Activated gamma-delta T cell treated with anti-CD3 and anti-CD28 coated beads, Interleukin-2, amount 50 U/mL, for 16 hours (primary cell): ENCODE measurements at places on chromosomes 3 and 15.

GRCh38 chr3:189056646-189057335, 115.0 kb upstream of the TPRG1 start:
- no peak for DNase-seq

DNA sequence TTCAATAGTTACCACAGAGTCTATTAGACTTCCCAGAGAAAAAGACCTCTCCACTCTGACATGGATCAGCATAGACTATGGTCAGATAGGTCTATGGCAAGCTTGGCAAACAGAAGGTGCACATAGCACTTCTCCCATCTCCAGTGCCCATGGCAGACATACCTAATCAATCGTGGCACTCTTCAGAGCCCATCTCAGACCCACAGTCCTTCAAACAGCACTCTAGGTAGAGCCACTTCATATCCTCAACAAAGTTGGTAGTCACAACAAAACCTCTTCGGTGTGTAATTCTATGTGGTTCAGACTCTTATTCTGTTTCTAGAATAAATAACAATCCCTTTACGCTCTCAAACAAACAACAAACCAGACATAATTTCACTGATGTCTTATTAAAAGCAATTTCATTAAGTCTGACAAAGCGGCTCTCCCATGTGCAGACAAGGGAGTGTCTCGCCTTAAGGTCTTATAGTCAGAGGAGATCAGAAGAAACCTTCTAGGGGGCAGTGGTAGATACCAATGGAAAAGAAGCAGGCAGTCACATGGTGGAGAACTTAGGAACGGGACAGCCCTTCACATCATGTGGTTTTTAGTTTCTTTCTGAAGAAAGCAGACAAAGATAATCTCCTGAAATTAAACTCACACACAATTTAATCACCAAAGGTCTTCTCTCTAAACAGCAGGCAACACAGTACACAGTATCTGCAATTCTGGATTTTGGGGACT, 483.4 kb downstream of the FOXP1 start:
- no peak for DNase-seq

GRCh38 chr3:133954717-133955360, 59.2 kb upstream of the RAB6B start:
- DNase-seq: no peak

DNA sequence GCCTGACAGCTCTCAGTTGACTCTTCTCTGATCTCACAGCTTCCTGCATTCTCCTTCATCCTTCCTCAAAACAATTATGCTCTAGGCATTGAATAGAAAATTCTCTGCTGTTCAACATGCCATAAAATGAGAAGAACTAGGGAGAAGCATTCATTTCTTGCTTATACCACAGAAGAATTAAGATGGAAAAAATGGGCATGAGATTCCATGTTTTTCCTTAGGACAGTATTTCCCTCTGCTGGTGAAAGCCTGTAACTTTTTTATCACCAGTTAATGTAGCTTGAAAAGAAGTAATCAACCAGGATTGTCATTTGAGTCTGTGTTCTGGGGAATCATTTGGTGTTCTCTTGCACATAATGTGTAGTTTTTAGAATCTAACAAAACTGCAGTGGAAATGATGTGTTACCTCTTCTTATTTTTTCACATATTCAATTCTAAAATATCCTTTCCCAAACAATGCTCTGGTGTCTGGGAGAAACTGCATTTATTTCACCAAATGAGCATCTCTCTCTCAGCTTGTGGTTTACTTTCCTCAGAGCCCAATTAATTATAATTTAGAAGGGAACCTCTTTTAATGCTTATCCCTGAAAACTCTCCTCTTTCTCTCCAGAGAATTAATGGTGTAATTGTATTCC, 92.8 kb upstream of the DCBLD2 start:
- DNase-seq: no peak

GRCh38 chr3:80733522-80734176, 965.9 kb upstream of the ROBO1 start:
- DNase-seq: no peak

GRCh38 chr3:157532529-157533297, 29.5 kb upstream of the VEPH1 start:
- DNase-seq: no peak

DNA sequence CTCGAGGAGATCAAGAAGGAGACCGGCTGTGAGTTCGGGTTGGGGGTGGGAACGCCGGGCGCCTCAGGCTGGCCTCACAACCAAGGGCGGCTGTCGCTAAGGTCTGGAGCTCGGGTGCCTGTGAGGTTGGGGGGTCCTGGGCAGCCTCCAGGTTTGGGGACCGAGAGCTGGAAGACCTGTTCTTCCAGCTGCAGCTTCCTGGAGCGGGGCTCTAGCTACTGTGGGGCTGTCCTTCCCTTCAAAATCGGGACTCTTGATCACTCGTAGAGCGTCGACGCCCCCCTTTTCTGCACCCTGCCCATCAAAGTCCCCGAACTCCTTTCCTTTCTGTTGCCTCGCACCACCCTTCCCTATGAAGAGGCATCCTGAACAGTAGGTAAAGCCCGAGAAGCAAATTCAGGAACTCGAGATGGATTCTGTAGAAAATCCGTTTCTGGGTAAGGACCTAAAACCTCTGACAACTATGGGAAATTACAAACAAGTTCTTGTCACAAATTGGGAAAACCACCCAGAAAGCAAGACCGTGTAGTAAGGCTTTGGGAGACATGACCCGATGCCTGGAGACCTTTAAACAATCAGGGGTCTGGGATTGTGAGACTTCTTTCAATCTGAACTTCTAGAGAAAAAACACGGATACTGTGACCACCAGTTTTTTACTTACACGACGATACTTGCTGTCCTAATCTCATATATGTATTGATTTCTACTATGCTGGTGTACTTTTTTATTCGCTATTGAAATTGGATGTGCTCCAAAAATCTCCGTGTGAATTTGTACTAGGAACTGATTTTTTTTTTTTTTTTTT, 556 bp downstream of the CHP1 start:
- no peak for DNase-seq

- no peak for DNase-seq
Measured at GRCh38 chr3:130950124-130950523, 56.2 kb downstream of the ATP2C1 start.

DNA sequence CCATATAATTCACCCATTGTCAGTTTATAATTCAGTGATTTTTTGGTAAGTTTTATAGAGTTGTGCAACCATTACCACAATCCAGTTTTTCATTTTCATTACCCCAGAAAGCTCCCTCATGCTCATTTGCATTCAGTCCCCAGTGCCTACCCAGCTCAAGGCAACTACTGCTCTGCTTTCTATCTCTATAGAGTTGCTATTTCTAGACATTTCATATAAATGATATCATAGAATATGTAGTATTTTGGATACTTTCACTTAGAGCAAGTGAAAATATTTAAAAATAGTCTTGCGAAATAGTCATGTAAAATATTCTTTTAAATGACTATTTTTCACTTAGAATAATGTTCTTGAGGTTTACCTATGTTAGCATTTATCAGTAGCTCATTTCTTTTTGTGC, 42.1 kb downstream of the ZNF654 start:
- no peak for DNase-seq

GRCh38 chr3:43273416-43273815, 12.9 kb upstream of the SNRK start:
- DNase-seq: no peak

- DNase-seq: no peak
Measured at GRCh38 chr3:129323651-129324294, 45.1 kb downstream of the HMCES start.

DNA sequence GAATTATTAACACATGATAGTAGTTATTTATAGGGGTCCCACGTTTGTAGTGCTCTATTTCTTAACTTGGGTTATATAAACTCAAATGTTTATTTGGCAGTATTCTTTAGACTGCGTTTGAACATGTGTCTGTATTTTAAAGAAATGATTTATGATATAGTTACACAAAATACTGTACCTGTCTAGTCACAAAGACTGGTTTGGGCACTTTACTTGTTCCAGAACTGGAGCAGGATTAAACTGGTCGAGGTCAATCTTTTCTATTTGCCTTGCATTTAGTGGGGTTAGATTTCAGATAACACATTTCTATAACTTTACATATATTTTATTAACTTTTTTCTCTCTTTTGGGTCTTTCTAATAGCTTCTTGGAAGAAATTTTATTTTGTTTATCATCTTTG, 39.5 kb downstream of the HACD3 start:
- DNase-seq: no peak

GRCh38 chr3:194396859-194397756, 2.0 kb downstream of the GP5 start:
- no peak for DNase-seq

DNA sequence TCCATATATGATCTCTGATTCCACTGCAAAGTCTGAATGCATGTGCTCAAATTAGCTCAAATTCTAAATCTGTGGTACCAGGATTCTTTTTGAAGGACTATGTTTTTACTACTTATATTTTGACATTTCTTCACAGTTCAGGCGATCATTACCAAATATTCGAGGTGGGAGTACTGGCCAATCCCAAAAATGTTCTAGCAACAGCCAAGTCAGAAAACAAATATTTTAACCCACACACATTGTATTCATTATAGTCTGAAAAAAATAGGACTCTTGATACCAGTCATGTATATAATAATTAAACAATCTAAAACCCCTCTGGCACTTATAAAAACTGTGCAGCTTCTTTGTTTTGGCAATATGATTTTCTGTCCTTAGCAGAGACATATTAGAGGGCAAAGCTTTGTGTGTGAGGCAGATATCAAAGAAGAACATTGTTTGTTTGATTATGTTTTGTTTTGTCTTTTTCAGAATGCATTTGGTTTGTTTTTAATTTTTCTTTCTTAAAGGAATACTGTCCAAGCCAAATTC, 37.4 kb downstream of the FGF7 start:
- no peak for DNase-seq

DNA sequence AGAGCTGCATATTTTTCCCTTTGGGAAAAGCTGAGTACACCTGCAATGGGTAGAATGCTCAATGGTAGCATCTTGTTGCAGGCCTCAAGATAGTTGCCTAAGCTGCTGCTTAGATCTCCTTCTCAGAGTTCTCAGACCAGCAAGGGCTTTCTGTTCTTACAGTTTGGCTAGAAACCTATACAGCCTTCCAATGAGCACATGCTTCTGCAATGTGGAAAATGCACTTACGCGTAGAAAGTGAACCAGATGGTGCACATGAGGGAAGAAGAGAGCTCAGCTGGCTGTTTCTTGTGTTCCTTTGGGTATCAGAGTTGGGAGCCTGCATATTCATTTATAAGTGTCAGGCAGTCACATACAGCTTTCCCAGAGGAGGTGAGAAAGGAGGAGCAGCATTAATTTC, 136.4 kb downstream of the B3GALNT1 start:
- no peak for DNase-seq

DNA sequence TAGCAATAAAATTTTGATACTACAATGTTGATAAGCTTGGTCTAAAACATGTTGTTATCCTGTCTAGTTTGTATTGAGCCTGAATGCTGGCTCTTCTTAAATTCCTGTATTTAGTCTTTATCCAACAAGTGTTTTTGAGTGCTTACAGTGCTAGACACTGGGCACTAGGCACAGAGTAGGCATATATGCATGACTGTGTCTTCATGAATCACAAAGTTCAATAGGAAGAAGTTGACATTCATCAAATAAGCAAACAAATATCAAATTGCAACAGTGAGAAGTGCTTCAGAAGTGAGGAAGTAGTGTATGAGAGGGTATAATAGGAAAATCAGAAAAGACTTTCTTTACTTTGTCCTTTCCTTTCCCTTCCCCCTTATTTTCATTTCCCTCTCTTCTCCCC, 6.8 kb downstream of the CD96 start:
- DNase-seq: no peak

DNA sequence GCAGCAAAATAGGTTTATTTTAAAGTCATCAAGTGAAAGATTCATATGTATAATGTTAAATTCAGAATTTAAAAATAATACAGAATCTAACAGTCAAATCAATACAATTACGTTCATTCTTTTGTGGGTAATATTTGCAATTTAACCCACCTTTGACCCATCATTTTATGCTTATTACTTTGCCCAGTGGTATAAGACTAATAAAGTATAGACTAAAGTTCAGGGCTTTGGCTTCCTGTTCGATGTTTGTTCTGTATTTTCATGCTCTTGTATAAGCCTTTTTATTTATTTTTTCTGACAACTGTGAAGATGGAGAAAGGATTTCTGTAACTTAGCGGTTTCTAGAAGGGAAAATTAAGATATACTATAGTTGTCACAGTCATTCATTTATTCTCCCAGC, 44.3 kb upstream of the EIF3J start:
- no peak for DNase-seq

- no peak for DNase-seq
Measured at GRCh38 chr15:78007964-78008886, 69.3 kb downstream of the TBC1D2B start.

- DNase-seq: peak; percentile 49
Measured at GRCh38 chr3:71444028-71444860, 139.3 kb downstream of the FOXP1 start.

GRCh38 chr3:64878362-64878761, 190.6 kb upstream of the ADAMTS9 start:
- DNase-seq: no peak

GRCh38 chr3:12982619-12983101, 90.6 kb downstream of the IQSEC1 start:
- DNase-seq: no peak

GRCh38 chr3:18791182-18791581, 357.1 kb upstream of the KCNH8 start:
- DNase-seq: no peak

GRCh38 chr3:197088370-197088769, 58.8 kb upstream of the MELTF start:
- DNase-seq: no peak

- DNase-seq: no peak
Measured at GRCh38 chr3:154137036-154137435, 15.8 kb downstream of the ARHGEF26 start.

GRCh38 chr3:51622868-51623267, 48.2 kb upstream of the TEX264 start:
- no peak for DNase-seq

DNA sequence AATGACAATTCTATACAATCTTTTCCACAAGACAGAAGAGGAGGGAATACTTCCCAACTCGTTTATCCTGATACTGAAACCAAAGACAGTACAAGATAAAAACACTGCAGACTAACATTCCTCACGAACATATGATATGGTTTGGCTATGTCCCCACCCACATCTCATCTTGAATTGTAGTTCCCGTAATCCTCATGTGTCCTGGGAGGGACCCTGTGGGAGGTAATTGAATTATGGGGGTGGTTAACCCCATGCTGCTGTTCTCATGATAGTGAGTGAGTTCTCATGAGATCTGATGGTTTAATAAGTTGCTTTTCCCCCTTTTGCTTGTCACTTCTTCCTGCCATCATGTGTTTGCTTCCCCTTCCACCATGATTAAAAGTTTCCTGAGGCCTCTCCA, 83.9 kb upstream of the PROK2 start:
- DNase-seq: no peak

DNA sequence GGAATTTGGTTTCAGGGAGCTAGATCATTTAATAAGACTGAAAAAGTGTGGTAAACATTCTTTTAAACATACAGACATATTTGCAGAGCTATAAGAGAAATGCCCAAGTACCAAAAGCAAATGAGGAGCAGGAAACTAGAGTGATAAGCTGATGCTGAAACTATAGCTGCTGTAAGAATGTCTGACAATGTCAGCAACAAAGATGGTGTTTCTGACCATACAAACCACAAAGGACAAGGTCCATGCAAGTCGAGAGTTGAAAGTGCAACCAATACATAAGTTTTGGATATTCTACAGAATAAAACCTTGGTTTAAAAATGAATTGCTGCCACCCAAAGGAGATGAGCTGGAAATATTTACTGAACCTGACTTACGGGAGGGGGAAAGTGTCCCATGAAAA, 610.2 kb downstream of the TBL1XR1 start:
- DNase-seq: no peak
